Activated naive CD8-positive, alpha-beta T cell treated with anti-CD3 and anti-CD28 coated beads for 36 hours (primary cell): ENCODE measurements at places on chromosomes 3 and 15.

DNA sequence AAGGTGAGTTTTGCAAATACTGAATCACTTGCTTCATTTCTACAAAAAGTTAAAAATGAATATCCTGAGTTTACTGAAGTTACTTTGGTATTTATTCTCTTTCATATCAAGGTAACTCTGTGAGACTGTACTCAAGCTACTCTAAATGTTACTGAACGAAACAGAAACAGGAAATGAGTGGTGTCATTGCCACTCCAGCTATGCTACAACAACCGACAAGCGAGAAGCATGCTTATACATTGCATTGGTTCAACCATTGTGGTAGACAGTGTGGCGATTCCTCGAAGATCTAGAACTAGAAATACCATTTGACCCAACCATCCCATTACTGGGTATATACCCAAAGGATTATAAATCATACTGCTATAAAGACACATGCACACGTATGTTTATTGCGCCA is 313.2 kb upstream of the THBS1 start:
- no peak for DNase-seq

GRCh38 chr3:4959180-4959579 is 20.1 kb upstream of the BHLHE40 start:
- DNase-seq = no peak

GRCh38 chr3:118960876-118961450 is 73.7 kb downstream of the IGSF11 start:
- no peak for DNase-seq

DNA sequence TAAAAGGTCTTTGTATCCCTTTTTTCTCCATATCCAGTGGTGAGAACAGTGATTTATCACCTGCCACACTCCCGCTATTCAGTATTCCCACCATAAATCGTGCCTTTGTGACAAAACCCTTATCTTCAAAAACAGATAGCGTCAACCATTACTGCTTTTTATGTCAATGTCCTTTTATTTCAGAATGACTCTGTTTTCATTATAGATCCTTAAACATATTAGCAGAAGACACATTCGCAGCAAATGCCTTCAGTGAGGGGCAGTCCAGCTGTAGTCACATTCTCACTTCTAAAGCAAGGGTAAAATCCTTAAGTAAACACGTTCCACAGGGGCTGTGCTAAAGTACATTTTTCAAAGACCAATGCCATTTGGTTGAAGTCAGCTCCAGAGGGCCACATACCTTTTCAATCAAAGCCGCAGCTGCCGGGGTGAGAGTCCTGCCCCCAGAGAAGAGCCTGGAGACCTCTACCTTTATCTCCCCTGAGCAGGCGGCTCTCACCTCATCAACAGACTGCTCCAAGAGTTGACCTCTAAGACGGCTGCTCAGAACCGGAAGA is 53.4 kb downstream of the PDZRN3 start:
- DNase-seq = no peak

- DNase-seq = no peak
Observed at GRCh38 chr3:192652727-192653126, 74.6 kb downstream of the FGF12 start.

DNA sequence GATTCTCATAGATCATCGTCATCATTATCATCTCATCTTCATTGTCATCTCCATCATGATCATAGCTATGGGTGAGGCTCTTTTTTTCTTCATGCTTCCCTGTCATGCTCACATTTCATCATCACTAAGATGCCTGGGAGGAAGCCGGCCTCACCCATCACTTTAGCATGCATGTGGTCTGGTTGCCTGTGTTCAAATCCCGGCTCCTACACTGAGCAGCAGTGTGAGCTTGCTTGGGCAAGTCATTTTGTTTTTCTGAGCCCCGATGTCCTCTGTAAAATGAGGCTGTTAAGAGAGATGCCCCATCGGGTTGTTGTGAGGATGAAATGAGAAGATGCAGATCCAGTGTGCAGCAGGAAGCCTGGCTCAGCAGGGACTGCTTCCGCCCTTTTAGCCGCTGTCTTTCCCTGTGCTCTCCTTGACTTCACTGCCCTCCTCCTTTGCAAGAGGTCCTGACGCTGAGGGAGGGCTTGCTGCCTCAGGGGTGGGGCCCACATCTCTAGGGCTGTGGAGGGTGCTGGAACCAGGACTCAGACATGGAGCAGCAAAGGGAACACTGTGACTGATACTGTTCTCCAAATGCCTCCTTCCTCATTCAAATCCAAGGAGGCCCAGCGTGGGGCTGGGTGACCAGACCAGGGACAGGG is 14.4 kb upstream of the FAM3D start:
- no peak for DNase-seq

DNA sequence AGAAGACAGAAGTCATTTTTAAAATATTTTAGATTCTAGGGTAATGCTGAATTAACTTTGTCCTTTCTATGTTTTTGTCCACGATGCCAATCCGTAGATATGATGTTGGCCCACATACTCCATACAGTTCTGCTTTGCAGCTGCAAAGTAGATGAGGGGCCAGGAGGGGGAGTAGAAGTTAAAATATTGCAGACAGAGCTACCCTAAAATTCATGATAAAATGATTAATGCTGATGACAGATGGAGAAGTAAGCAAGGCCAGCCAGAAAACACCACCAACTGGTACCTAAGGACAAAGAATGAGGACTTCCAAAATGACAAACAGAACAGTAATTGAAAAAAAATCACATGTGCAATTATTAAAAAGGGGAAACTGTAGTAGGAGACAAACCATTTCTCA is 756.6 kb upstream of the ARPP21 start:
- DNase-seq = no peak

DNA sequence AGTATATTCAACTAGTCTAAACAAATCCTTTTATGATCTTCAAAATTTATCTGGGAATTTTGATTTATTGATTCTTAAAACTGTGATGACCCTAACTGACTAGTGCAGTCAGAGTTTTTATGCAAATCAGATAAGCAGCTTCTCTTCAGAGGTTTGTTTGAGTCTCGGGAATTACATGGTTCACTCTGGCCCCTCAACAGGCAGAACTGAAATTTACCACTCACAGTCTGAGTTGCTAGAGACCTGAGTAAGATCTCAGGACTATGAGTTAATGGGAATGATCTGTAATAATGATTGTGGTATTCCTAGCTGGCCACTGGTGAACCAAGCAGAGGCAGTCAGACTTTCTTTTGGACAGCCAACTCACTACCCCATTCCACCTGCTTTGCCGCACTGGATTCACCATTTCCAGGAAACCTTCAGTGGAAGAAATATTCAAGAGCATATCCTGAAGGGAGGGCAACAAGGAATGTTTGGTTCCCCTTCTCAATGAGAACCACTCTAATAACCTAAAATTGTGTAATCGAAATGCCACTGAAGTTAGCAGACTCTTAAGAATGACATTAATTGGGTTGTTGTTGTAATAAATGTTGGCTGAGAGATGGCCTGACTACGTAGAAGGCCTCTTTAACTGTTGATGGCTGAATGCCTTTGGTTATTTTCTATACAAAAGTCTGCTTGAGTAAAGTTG is 11.5 kb upstream of the DNAJC13 start:
- no peak for DNase-seq

DNA sequence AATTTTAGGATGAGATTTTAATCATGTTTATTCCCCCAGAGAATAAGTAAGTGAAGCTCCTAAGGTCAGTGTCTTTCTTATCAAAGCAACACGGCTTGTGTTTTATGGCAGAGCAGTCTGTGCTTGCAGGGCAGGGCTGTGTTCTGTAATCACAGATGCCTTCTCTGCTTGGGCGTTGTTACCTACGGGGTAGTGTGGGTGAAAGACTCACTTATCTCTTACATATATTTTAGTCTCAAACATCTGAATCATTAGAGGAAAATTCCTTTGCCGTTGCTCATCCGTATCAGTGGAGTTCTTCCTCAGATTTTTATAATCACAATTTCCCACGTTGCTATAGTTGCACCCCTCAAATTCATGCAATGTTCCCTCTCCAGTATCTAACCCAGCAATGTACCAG is 271.7 kb upstream of the MEIS2 start:
- DNase-seq = no peak

GRCh38 chr3:186990878-186991308 is 60.6 kb downstream of the ST6GAL1 start:
- peak; percentile 15 for DNase-seq

GRCh38 chr3:30496066-30496966 is 110.1 kb upstream of the TGFBR2 start:
- no peak for DNase-seq

DNA sequence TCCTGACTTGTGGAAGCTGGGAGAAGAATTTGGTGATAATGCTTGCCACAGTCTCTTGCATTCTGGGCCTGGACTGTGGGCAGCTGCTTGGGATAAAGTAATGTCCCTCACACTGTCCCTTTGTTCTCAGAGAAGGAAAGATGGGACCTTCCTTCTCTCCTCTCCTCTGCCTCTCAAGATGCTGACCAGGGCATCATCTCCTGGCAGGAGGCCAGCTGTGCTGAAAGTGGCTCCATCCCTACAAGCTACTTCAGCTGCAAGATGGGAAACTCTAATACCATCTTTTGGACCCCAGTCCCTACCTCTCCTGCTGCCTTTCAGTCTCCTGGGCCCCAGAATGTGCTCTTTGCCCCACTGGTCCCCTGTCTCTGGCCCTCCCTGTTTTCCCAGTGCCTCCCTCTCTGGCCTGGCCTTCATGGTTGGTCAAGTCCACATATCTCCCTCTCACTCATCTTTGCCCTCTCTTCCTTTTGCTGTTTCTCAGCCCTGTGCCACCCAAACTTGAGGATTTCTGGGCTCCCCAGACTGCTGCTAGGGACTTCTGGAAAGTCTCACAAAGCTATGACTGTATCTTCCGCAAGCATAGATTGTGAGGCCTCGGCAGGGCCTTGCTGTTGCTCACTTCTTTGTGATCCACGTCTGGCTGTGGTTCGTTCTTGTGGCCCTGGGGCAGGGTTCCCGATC is 7.1 kb upstream of the SLC6A20 start:
- no peak for DNase-seq

GRCh38 chr3:51637941-51638471 is 33.0 kb upstream of the TEX264 start:
- peak; percentile 23 for DNase-seq

- DNase-seq = no peak
Observed at GRCh38 chr3:125644036-125645005, 49.0 kb upstream of the OSBPL11 start.
